ENCODE measurements at places on chromosomes 2 and 18.

DNA sequence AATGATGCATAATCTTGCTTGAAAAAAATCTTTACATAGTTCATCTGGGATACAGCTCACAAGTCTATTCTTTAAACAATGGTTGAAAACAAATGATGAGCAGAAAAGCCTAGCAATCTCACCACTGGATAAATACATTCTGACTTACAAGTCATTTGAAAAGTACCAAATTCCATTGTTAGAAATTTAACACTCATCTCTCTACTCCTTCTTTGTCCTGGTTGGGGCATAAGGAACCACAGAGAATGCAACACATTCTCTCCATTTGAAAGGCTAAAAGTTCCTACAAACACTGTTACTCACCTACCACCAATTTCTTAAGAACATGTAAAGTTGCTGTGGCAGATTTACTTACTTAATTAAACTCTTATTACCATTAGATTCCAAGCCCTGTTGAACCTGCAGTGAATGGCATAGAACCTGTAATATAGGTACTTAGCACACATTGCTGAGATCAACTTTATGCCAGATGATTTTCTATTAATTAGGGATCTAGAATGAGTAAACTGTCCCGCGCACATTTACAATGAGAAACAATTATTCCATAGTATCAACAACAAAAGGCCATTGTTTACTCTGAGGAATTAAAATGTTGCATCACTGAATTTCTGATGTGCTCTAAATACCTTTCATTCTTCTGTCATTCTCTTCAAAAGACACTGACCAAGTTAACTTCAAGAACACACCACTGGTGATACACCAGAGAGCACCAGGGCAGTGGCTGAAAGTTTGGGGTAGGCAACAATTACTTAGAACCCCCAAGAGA lies 69.6 kb downstream of the CABYR start:
- DNase-seq, result no peak

GRCh38 chr2:95056461-95057459 lies 31.3 kb downstream of the MAL start:
- DNase-seq, result no peak

DNA sequence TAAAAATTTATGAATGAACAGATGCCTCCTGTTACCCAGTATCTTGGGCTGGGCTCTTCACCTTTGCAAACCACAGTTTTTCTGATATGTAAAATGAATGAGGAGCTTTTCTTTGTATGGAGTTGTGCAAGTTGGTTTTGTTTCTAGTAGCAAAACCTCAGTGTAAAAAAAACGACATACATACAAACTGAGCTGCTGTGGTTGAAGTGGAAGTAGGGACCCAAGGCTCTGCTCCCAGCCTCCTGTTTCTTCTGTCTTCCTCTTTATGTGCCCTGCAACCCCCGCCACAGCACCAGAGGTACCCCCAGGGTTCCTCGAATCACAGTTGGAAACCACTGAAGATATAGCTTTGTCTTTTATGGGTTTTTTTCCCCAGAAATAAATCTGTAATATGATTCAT lies 118.1 kb downstream of the MYO1B start:
- no peak for DNase-seq

- DNase-seq, result no peak
Observed at GRCh38 chr2:179037807-179038206, 12.1 kb downstream of the CCDC141 start.

DNA sequence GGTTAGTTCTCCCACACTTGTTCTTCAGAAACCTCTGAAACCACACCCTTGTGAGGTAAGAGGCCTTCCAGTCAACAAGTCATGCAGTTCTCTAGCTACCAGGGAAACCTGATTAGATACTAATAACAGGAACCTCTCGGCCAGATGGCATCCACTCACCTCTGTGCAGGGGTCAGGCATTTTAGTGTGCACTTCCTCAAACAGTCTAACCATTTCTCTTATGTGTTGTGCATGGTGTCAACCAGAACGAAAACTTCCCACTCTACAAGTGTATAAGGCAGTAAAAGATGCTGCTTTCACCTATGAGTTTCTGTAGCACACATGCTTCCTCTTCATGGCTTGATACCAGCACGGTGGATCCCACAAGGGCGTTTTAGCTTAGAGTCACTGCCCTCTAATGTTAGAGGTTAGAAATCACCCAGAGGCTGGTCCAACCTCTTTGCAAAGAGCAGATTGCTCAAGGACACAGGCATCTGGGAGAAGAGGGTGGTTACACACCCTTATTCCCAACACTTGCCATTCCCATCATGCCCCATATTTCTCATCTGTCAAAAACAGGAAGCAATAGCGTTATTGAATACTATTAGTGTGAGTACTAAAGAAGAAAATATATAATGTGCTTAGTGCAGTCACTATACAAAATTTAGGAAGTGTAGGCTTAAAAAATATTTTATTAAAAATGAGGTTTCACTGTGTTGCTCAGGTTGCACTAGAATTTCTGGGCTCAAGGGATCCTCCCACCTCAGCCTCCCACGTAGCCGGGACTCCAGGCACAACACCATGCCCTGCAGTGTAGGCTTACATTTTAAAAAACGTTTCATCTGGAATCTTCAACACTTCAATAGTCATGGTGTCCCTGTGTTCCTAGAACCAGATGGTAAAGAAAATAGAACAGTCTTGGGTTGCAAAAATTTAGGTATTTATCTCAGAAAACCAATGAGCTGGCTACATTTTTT lies 34.5 kb upstream of the RAB31 start:
- DNase-seq, result peak; percentile 83

DNA sequence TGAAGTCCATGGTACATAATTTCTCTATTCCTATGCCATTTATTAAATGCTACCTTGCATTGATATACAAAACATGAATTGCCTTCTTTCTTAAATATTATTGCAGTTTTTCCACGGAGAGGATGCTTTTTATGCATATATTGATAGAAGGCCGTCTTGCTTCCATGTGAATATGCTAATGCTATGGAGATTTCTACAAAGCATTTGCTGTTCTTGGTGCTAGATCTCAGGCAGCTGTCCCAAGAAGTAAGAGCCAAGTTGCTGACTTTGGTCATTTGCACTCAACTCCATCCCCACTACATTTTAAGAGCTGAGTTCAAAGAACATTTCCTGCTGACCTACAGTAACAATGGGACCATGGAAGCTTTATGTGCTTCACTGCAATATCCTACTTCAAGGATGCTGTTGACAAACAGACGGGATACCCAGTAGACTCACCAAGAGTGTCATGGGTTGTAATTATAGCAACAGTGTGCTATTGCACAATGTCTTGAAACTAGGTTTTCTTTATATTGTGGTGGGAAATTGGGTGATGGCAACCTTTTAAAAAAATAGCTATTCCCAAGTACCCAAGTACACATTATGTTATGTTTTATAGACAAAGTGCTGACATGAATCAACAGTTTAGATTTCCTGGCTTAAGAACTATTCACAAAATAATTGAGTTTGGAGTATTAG lies 1172.4 kb upstream of the PIK3C3 start:
- DNase-seq, result no peak

GRCh38 chr18:22639026-22639463 lies 221.3 kb upstream of the CTAGE1 start:
- no peak for DNase-seq

DNA sequence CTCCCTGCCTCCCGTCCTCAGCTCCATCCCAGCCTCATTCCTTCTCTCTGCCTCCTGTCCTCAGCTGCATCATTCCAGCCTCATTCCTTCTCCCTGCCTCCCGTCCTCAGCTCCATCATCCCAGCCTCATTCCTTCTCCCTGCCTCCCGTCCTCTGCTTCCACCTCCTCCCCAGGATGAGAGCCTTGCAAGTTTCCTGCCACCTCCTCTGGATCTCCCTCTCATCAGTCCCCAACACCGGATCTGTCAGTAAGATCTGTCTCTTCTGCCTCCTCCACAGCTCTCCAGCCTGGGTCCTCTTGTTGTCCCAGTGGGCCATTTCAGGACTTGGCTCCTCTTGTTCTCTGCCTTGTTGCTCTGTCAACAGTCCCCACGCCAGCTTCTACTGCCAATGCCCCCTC lies 130.9 kb downstream of the NDUFA10 start:
- DNase-seq, result no peak

GRCh38 chr2:88638123-88638650 lies 10.9 kb upstream of the EIF2AK3 start:
- no peak for DNase-seq

- DNase-seq, result no peak
Observed at GRCh38 chr18:59140302-59140885, 710 bp downstream of the SEC11C start.

DNA sequence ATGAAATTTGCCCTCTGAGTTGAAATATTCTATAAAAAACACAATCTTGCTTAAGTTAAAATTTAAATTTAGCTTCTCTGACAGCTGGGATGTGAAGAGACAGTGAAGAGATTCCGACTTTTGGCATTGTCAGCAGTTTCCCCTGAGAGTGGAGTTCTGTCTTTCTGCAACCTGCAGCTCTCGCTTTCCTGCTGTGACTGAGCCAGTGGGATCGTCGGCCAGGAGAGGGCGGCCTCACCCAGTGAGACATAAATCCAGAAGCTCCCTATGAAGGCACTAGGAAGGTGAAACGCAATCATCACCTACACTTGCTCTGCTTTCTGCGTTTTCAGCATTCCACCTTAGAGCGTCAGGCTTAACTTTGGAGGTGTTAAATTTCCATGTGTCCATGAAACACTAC lies 75.4 kb upstream of the HNMT start:
- no peak for DNase-seq

DNA sequence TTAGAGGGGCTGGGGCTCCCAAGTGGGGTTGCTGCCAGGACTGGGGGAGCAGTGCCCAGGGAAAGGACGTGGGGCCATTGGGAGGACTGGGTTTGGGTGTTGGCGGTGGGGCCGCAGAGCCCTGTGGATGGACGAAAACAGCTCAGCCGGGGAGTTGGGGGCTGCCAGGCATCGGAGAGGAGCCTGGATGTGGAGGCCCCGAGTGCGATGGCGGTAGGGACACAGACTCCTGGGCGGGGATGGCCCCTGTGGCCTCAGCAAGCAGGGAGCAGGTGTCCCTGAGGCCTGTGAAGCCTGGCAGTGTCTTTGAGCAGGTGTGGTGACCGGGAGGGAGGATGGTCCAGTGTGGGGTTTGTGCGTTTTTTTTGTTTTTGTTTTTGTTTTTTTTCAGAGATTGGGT lies 13.3 kb downstream of the CTDP1 start:
- DNase-seq, result no peak

GRCh38 chr18:25560369-25560768 lies 208.4 kb upstream of the ZNF521 start:
- no peak for DNase-seq

DNA sequence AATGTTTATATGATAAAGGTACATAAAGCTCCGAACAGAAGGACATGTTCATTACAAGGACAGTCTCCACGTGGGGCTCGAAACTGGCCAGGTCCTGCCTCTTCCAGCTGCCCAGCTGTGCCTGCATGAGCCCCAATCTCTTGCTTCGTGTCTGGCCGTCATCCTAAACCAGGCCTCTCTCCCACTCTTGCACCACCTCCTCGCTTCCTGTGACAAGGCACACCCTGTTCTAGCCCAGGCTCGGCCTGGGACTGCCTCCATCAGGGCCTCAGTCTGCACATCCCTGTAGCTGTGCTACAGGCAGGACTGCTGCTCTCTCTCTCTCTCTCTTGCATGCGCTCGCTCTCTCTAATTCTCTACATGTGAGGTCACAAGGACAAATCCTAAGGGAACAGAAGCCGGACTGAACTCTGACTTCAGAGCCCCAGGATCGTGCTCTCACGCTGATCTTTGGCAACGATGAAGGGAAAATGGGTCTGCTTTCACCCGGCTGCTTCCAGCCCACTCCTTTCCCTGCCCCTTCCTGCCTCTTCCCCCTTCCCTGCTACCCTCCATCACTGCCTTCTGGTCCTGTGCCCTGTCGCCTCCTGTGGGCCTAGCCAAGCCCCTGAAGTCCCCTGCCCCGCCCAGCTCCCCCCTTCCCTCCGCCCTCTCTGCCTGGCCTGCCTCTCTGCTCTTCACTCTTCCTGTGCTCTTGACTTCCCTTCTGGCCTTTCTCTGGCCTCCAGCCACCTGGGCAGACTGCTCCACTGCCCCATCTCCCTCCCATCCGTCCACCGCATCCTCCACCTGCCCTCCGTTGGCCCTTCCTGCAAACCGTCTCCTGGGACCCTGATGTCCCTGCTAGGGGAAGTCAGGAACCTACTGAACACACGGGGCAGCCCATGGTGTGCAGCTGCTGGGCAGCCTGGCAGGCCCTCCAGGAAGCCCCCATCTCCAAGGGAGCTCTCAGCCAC lies 7.8 kb upstream of the GPR55 start:
- DNase-seq, result no peak

DNA sequence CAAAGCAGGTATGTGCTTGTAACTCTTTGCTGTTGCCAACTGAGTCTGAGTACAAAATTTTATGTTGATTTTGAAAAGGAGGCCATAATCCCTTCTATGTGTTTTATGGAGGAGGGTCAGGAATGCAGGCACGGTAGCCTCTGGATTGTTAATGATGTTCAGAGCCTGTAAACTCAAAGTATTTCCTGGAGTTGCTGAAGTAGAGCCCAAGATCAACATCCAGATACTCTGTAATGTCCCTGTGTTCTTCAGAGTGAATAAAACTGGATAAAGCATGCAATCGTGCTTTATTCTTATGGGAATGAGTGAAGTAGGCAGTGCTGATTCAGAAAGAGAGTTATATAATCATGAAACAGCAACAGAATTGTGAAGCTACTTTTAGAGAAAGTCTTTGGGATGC lies 61.8 kb upstream of the CHRNA1 start:
- no peak for DNase-seq

GRCh38 chr2:172246649-172247048 lies 143.9 kb upstream of the DLX2 start:
- DNase-seq, result no peak

DNA sequence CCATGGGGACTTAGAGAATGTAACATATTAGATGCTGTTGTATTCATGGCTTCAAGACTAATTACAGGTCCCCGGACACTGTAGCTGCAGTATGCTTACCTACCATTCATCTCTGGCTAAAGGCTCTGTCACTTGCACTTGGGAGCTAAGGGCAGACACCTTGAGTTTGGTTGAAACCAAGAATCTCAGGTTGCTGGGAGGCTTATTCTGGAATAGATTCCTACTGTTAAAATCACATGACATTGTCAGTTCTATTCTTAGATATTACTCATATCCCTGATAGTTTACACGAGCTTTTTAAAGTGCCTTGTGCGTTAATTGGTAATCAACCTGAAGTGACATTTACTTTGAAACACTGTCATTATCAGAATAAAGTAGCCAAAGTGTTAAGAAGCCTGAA lies 73.0 kb upstream of the EPB41L5 start:
- DNase-seq, result no peak

- no peak for DNase-seq
Observed at GRCh38 chr18:22742409-22742808, 190.7 kb upstream of the RBBP8 start.

Measured in CD4-positive, alpha-beta T cell treated with Interferon gamma for 1 hour (primary cell).